ENCODE measurements at places on chromosomes 2 and 18.

- no peak for DNase-seq
These were observed 158.9 kb downstream of the DOK6 start for GRCh38 chr18:69559604-69560003.

- no peak for DNase-seq
These were observed 35.1 kb upstream of the MTX2 start for GRCh38 chr2:176234156-176234555.

GRCh38 chr18:14963246-14963645 lies 215.3 kb downstream of the ANKRD30B start:
- DNase-seq = no peak

DNA sequence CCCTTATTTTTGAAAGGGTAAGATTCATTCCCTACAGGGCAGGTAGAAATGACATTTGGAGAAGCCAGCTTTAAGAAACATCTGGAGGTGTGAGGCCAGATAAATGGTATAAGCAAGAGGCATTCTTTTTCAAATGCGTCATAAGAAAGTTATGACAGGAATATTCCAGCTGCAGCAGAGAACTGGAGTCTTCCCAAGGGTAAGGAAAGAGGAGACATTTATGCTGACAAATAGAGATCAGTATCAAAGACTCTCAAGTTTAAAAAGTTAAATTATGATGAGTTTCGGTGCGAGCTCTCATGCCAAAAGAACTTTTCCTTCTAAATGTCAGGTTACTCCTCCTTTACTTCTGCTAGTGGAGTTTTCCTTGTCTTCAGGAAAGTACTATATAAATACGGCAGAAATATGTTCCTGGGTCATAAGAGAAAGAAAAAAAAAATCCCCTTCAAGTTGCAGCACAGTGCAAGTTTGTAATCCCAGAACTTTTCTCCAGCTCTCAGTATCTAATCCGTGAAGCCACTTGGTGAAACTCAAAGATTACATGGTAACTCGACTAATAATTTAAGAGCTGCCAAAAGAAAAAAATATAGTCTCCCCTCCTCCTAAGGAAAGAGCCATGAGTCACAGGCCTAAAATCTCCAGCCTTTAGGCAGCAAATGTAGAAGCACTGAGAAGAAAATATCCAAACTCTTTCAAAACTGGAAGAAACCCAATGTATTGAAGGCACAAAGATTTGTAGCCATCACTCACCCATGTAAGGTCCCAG lies 428.1 kb downstream of the MEIS1 start:
- DNase-seq = no peak

- no peak for DNase-seq
These were observed 97.4 kb upstream of the UPP2 start for GRCh38 chr2:158004126-158004764.

DNA sequence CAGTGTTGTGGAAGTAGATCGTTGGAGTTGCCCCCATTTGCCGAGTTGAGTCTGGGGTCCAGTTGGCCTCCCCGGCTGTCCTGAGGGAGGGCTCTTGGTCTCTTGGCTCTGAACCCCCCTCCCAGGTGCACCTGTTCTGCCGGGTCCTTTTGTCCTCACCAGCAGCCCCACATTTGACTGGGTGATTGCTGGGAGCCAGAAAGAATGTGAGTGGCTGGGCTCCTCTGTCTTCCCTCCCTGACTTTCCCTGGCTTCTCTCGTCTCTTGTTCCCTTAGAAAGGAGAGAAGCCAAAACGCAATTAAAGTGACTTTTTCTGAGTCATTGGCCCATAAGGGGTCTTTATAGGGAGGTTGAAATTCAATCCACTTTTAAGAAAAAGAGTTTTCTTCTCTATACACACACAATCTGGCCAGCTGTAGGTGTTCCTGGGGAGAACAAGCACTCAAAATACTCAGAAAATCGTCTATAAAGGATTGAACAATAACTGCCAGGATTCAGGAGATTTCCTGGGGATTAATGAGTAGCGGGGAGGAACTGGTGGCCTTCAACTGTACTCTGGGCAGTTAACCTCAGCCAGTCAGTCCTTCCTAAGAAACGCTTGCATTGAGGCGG lies 131.0 kb downstream of the TMEM182 start:
- DNase-seq = no peak

DNA sequence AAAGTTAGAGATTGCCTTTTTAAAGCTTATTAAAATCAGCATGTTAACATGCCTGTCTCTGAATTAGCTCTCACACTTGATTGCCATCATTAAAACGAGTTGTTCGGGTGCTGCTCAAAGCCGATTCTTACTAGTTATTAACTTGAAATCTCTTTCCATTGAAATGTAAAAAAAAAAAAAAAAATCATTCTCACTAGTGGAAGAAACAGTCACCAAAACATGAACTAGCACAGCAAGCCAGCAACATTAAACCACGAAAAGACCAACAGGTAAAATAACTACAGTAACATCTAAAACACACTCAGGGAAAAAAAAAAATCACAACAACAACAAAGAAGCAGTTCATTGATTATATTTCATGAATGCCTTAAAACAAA lies 264.5 kb downstream of the MEIS1 start:
- DNase-seq = no peak

Measured in left cardiac atrium (tissue), 4 donors.